ENCODE measurements at places on chromosomes 6 and 20.
A peak's percentile ranks its signal among the peaks of the same experiment; 100 is the strongest.

- DNase-seq, result no peak
These were observed 44.8 kb downstream of the PMEPA1 start for GRCh38 chr20:57664924-57665588.

DNA sequence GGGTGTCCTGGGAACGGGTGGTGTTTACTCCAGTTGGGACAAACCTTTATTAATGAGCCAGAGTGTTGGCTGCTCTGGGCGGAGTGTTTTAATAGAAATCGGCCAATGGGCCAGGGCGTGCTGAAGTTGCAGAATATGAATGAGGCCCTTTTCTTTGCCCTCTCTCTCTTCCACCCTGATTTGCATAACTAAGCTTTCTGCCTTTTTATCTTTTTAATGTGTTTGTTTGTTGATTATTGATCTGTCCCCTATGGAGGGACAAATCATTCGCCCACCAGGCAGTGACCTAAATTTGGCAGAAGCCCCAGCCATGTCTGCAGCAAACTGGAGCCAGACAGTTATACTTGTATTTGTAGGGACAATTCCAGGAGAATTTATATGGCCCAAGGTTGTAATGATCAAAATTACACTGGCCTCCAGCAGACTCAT lies 420.9 kb downstream of the PREX1 start:
- DNase-seq, result no peak

DNA sequence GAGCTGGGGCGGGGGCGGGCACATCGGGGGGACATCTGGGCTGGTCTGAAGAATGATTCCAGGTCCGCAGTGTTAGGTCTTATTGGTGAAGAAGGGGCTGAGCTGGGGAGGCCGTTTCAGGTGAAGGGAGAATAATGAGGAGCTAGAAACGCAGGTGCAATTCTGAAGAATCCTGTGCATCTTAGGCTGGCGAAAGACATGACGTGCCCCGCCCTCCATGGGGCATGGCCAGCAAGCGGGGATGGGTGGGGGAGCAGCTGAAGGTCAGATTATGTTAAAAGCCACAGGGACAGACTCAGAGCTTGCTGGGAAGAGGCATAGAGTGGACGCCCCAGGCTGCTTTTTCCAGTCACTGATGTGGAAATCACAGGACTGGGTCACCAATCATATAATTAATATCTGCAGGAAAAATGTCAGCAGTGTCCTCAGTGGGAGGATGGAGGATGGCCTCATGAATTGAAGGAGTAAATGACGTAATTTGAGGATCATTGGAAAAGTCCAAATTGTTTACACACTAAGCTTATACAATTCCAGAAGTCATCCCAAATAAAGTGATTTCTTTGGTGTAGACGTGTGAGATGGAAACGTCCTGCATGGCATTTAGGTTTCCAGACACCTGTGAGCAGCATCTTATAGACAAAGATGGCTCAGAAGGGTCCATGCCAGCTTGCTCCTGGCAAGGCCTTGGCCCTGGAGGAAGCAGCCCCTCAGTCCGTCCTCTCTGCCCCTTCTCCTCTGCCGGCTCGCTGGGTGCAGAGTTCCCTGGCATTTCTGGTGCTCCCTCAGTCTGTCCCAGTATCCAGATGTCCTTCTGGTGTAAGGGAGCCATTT lies 109.6 kb upstream of the FRMD1 start:
- no peak for DNase-seq

DNA sequence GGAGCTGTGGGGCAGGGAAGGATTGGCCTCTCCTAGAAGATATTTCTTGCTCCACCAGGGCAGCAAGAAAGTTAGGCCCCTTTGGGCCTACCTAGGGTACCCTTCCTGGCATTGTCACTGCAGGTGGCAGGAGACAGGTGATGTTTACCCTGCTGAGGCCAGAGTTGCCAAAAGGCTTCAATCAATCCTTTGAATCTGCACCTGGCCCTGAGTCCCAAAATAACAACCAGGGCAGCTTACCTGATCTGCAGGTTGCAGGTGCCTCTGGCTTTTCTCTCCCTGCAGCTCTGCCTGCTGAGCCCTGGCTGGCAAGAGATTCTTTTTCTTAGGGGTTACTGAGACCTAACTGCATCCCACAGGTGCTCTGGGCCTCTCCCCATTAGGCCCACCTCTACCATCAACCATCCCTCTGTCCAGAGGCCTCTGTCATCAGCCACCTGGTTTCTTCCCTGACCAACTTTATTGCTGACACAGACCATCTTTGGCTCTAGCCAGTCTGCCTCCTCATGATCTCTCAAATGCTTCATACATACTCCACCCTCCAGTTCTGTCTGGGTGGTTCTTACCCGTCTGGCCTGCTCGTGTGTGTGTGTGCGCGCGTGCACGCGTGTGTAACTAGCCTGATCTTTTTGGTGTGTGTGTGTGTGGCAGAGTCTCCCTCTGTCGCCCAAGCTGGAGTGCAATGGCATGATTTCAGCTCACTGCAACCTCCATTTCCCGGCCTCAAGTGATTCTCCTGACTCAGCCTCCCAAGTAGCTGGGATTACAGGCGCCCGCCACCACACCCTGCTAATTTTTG lies 13.7 kb downstream of the BCL2L1 start:
- no peak for DNase-seq

- peak; percentile 46 for DNase-seq
These were observed 48.2 kb upstream of the ZNFX1 start for GRCh38 chr20:49326026-49326425.

GRCh38 chr6:26088344-26088743 lies 1.1 kb downstream of the HFE start:
- DNase-seq, result peak; percentile 33

DNA sequence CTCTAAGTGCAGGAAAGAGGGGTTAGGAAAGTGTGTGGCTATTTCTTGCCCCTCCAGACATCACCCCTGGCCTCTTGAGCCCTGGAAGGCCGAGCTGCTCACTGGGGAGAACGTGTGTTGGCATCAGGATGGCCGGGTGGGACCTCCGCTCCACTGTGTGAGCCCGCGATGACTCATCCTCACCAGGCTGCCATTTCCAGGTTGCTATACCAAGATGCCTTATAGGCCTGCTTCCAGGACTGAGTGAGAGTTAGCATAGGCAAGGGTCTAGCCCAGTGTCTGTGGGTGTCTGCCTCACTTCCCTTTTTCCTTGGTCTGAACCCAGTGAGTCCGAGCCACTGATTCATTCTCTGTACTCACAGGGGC lies 105.0 kb downstream of the MRPL14 start:
- peak; percentile 47 for DNase-seq

DNA sequence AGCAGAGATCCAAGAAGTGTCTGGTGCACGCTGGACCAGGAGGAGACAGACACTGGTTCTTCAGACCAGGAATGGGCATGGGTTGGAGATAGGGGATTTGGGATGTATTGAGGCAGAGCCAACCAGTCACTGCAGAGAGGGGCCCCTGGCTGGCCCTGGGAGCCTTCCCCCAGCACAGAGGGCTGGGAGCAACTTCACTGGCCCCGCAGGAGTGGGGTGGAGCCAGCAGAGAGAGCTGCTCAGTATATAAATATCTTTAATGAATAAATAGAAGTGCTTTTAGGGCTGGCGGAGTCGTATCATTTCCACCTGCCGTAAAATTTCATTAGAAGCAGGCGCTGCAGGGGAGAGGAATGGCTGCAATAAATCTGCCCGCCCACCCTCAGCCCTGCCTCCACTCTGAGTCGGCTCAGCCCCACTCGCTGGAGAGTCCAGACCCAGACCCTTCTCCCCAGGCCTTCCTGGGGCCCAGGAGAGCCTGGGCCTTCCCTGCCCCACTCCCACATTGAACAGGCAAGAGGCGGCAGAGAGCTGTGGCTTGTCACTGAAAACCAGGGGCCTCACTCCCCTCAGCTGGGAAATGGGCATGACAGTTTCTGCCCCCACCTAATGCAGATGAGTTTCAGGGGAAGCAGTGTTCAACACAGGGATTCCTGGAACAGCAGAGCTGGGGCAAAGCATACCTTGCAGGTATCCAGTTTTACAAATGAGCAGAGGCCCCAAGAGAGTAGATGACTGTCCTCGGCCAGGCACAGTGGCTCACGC lies 23.9 kb upstream of the VSTM2L start:
- DNase-seq, result no peak

GRCh38 chr6:11722220-11722619 lies 56.4 kb downstream of the ADTRP start:
- no peak for DNase-seq

DNA sequence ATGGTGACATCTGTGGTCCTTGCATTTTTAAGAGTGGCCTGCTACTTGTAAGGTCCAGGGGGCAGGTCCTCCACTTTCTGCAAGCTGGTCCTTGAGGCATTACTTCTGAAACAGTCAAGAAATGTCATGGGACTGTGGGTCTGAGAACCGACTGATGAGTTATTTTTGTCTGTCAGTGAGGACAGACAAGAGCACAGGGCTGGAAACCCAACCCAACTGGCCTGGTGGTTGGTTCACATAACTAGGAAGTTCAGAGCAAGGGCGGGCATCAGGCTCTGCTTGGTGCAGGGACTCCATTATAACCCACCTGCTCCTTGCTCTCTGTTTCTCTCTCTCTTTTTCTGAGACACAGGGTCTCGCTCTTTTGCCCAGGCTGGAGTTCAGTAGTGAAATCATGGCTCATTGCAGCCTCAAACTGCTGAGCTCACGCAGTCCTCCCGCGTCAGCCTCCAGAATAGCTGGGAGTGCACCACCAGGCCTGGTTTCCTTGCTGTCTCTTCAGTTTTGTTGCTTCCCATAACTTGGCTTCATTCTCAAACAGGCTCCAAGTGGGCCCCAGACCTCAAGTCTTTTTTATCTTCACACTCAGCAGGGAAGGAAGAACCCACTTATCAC lies 9.2 kb downstream of the CST3 start:
- no peak for DNase-seq

- peak; percentile 11 for DNase-seq
These were observed 108.9 kb upstream of the SNX9 start for GRCh38 chr6:157714153-157714490.

DNA sequence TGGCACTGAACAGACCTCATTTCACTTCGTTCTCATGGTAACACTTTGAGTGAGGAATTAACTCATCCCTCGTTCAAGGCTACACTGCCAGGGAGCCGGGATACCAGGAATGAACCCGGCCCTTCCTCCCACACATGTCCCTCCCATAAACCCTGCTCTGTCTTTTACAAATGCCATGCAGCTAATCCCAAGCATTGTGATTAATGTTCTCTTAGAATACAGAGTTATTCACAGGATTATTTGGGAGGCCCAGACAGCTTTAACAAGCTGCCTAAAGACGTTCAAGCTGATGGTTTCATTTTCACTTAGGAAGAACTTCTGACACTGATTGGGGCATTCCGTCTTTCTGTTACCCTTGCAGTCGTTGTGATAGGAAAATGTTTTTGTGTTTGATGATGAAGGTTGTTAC lies 42.5 kb upstream of the CD83 start:
- DNase-seq, result peak; percentile 53

GRCh38 chr20:9363673-9364072 lies 150.7 kb upstream of the LAMP5 start:
- no peak for DNase-seq

DNA sequence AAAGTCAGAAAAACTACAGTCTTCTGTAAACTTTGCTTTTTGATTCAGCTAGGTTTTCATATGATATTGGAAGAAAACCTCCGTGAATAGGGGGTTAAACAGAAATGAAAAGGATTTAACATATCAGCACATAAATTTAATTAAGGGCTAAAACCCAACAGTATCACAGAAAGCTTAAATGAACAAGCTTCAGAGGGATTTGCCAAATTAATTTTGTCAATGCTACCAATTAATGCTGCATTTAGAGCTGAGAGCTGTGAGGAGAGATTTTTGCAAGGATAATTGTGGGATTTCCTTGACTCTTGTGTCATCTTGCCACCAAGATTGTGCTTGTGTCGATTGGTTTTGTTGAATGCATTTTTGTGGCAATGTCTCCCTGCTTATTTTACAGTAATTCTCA lies 379.9 kb downstream of the CD109 start:
- DNase-seq, result no peak

DNA sequence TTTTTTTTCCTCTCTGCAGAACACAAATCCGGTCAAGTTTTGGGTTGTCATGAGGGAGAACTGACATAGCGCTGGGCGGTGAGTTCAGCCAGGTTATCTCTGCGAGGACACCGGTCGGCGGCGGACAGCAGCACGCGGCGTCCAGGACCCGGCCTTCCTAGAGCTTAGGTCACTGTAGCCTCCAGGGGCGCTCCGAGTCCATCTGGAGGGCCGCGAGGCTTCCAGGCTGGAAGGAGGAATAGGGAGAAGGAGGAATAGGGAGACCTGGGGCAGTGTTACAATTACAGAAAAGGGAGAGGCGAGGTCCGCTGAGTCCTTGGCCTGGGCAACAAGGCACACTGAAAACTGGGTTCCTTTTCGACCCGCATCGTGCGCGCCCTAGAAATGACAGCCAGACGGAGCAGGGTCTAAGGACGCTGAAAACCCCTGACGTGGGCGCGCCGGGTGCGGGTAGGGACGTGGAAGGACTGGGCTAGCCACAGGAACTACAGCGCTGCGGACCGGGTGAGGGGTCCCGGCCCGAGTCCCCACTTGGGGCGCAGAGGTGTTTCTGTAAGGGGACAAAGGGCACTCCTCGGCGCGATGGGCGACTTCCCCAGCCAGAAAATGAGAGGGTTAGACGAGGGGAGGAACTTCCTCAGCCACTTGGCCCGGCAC lies 536 bp upstream of the FNDC1 start:
- peak; percentile 53 for DNase-seq

GRCh38 chr6:30681766-30682142 lies 4.7 kb downstream of the PPP1R18 start:
- no peak for DNase-seq

DNA sequence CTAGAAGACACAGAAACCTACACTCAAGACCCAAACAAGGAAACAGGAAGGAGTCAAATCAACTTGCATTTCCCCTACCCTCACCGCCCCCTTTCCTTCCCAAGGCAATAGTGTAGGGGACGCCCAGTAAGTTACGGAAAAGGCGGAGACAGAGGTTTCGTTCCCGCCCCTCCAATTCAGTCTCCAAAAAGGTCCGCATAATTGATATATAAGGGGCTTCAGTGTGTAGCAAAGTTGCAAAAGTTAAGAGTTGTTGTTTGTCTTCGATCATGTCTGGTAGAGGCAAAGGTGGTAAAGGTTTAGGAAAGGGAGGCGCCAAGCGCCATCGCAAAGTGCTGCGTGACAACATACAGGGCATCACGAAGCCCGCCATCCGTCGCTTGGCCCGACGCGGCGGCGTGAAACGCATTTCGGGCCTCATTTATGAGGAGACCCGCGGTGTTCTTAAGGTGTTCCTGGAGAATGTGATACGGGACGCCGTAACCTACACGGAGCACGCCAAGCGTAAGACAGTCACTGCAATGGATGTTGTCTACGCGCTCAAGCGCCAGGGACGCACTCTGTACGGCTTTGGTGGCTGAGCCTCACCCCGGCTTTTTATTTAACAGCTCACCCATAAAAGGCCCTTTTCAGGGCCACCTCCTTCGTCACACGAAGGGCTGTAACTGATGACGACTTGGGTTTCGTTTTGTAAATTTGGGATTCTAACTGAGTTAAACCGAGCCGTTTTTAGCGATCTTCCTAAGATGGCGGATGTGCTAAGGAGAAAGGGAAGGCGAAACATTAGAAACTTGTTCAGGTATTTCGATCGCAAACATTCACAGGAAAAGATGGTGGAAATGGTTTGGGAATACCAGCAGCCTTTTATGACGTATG lies 124.6 kb upstream of the BTN3A2 start:
- DNase-seq, result peak; percentile 97

- DNase-seq, result no peak
These were observed 7.0 kb downstream of the ELMO2 start for GRCh38 chr20:46399401-46399800.

Data from cardiac fibroblast (primary cell).